ENCODE measurements at places on chromosomes 2 and 18.

DNA sequence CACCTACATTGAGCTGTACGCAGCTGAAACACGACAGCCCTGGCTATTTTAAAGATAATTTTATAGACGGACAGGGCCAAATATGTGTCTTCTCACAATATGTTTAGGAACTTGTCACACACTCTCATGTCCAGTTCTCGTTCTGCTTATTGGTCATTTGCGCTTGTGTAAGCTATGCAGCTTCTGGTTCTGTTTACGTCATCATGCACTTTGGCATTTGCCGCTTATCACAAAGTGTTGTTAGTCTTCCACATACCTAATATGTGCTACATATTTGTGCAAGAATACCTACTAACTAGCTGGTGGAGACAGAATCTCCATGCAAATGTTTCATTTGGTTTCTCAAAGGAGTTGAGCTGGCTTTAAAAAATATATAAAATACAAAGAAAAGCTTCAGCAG, 7.5 kb upstream of the ZNF516 start:
- no peak for DNase-seq

- DNase-seq = no peak
These were observed 29.8 kb downstream of the ARMC9 start for GRCh38 chr2:231228223-231228622.

DNA sequence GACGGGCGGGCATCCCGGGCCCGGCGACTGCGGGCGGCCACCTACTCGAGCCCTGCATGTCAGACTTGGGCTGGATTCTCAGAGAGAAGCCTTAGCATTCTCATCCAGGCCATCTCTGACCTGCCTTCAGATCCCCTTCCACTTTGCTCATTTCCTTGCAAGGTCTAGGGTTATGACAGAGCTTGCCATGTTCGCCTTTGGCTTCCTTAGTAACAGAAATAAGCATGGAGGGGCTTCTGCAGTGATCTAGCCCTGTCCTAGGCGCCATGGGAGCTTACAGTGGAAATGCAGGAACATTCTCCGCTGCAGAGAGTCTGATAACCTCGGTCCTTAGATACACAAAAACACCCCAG, 632 bp upstream of the ACVR1 start:
- DNase-seq = no peak

DNA sequence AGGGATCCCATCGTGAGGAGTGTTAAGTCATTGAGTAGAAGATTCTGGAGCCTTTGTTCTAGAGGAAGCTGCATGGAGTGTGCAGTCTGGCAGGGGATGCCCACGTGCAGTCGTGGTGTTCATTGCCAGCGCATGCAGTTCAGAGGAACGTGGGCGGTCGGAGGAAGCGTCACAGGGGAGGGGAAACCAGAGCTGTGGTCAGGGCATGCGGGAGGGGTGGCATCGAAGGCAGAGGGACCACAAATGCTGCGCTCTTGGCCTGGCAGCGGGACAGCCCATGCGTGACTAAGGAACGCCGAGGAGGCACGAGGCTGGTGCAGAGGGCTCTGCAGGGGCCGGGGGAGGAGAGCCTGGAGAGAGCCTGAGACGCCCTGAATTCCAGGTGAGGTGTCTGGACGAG, 141.1 kb downstream of the KLHL29 start:
- no peak for DNase-seq

DNA sequence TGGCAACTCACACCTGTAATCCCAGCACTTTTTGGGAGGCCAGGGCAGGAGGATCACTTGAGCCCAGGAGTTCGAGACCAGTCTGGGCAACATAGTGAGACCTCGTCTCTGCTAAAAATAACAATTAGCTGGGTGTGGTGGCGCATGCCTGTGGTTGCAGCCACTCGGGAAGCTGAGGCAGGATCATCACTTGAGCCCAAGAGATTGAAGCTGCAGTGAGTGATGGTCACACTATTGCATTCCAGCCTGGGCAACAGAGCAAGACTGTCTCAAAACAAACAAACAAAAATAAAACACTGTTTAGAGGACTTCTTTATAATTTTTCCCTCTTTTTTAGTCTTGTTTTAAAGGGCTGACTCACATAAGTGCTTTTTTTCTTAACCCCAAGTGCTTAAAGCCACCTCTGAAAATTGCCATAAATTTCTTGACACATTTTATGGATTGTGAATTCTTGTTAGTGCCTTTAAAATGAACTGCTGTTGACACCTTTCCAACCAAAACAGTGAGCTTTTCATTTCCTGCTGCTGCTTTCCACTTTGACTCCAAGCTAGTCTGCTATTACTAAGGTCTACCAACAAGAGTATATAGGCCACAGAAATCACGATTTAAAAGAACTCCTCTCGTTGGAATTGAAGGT, 41.7 kb downstream of the CYP20A1 start:
- DNase-seq = peak; percentile 58

GRCh38 chr2:196587056-196587455, 52.5 kb upstream of the CCDC150 start:
- DNase-seq = no peak

DNA sequence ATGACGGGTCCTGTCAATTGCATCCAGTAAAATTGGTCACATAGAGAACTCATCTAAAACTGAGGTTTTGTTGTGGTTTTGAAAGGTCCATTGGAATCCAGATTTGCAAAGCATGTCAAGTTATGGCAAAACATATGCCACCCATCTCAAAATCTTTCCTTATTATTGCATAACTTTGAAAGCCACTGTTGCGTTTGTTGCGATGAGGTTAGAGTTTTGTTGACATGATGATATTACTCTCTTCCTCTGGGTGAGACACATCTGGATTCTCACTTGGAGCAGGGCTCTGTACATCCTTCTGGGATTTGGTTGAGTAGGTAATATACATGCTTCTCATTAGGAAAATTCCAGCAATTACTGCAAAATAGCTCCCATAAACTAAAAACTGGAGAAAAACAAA, 20.6 kb downstream of the SCYGR5 start:
- DNase-seq = no peak

DNA sequence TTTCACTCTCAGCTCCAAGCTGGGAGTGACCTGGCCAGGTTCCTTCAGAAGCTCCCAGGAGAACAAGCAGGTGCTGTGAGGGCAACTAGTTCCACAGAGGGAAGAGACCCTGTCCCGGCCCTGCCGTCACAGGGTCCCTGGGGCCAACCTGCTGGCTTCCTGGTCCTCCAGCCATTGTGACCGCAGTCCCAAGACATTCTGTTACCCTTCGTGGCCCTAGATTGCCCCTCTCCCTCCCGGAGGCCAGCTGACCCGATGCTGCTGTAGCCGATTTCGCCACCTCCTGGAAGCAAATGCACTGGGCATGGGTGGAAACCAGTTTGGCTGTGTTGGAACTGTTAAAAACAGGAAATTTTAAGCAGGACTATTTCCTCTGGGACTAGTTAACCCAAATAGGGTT, 55.4 kb downstream of the EPAS1 start:
- no peak for DNase-seq

- no peak for DNase-seq
These were observed 67.2 kb downstream of the EPHA4 start for GRCh38 chr2:221504905-221505304.

- DNase-seq = no peak
These were observed 25.1 kb downstream of the SMYD1 start for GRCh38 chr2:88092773-88093172.

GRCh38 chr2:127574656-127575055, 39.2 kb downstream of the MYO7B start:
- no peak for DNase-seq

DNA sequence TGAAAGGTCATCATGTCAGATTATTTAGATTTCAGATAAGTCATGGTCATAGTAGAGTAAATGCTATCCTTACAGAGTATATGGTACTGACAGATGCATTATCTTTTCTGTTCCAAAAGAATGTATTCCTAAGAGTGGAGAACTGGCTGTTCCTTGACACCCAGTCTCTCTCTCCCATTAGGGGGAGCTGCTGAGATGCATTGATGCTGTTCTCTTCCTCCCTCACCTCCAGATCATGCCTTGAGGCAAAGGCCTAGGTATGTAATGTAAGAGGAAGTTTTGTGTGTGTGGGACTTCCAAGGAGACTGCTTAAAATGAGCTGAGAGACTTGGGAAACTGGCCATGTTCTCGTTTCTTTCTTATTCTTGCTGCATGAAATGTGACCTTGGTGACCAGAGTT, 979.5 kb upstream of the CELF4 start:
- no peak for DNase-seq

DNA sequence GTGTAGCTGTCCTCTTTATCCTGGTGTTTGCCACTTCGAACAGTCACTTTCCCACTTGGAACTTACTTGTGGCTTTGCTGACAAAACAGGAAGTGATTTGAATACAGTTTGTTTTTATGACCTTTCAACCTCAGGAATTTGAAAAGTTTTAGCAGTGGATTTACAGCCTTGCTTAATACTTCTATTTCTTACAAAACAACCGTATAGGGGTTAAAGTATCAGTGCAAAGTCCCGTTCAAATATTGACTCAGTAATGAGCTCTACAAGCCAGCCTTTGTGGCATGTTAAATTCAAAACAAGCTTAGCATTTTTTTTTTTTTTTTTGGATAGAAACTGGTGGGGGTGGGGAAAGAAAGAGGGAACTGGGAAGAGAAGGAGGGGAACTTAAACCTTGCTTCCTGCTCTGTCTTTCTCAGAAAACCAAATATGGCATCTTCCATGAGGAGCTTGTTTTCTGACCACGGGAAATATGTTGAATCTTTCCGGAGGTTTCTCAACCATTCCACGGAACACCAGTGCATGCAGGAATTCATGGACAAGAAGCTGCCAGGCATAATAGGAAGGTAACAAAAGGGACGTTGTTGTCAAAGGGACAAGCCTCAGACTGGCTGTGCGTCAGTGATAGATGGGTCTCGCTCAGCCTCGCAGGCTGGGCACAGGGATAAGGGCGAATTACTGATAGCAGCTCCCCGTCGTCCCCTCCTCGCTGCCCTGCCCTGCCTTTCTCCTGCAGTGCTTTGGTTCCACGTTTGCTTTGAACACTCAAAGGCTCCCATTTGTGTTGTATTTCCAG, at the start of gene HNMT:
TSS of gene HNMT (plus strand) at position 408 of the 793 bp plus-strand sequence. CDS start at position 427, 19 bp downstream.
- DNase-seq = peak; percentile 68

GRCh38 chr2:205073433-205074020, 528.3 kb downstream of the PARD3B start:
- DNase-seq = no peak

DNA sequence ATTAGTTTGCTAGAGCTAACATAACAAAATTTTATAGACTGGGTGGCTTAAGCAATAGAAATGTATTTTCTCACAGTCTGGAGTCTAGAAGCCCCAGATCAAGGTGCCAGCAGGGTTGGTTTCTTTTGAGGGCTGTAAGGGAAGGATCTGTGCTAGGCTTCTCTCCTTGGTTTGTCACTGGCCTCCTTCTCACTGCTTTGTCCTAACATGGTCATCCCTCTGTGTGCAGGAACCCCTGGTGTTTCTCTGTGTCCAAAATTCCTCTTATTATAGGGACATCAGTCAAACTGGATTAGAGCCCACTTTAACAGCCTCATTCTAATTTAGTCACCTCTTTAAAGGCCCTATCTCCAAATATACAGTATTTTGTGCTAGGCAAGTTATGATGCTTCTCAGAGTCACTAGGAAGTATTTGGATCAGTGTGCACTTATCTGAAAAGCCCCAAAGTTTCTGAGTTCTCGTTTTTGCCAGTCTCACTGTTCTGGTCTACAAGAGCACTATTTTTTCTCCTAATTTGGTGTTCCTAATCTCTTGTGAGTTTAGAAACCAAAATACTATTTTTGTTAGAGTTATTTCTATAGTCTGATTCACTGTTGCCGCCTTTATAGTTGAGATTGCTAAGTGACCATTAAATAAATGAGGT, 29.0 kb downstream of the ZC3H6 start:
- DNase-seq = no peak

DNA sequence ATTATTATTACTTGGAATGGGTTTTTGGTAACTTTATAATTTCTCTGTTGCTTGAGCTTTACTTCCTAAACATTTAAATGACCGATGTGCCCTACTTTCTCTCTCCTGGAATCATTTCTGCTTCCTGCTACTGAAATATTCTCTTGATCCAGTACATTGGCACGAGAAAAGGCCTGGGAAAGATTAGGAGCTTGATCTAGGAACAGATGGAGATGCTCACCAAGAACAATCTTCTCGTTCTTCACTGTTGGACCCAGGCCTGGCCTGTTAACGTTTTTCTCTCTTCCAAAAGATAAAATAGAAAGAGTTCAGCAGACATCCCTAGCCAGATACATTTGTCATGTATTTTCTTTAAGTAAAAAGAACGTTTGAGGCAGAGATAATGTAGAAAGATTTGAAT, 1356.8 kb upstream of the CRIM1 start:
- no peak for DNase-seq

GRCh38 chr2:201021914-201022313, 49.6 kb downstream of the HYCC2 start:
- DNase-seq = no peak

- no peak for DNase-seq
These were observed 9.6 kb upstream of the MYCN start for GRCh38 chr2:15930589-15931318.

DNA sequence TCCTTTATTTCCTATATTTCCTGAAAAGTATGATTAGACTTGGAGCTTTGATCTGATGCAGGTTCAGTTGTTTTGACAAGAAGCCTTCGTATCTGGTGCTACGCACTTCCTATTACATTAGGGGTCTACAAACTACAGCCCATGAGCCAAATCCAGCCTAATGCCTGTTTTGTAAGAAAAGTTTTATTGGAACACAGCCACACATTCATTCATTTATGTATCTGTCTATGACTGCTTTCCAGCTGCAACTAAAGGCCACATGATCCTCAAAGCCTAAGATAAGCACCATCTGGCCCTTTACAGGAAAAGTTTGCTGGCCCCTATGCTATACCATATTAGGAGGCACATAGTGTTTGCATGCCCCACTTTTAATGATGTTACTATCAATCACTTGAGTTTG, 26.0 kb downstream of the EIF2AK3 start:
- DNase-seq = peak; percentile 9

- DNase-seq = no peak
These were observed 33.3 kb upstream of the CREG2 start for GRCh38 chr2:101420623-101421022.

DNA sequence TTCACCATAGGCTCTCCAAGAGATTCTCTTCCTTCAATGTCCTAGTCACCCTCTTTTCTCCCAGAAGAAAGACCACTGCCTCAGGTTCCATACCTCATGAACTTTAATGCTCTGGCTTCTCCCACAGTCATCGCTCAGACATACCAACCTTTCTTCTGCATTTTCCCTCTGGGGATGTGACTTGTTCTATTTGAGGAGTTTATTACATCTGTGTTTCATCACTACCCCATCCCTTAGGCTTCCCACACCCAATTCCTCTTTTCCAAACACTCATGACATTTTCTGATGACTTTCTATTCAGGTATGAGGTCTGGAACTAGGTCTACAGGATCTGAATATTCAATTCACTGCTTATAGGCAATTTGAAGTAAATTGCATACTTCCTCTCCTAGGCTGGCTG, 298.6 kb upstream of the MAP2 start:
- DNase-seq = no peak
